ENCODE measurements at places on chromosomes 16 and 17.

DNA sequence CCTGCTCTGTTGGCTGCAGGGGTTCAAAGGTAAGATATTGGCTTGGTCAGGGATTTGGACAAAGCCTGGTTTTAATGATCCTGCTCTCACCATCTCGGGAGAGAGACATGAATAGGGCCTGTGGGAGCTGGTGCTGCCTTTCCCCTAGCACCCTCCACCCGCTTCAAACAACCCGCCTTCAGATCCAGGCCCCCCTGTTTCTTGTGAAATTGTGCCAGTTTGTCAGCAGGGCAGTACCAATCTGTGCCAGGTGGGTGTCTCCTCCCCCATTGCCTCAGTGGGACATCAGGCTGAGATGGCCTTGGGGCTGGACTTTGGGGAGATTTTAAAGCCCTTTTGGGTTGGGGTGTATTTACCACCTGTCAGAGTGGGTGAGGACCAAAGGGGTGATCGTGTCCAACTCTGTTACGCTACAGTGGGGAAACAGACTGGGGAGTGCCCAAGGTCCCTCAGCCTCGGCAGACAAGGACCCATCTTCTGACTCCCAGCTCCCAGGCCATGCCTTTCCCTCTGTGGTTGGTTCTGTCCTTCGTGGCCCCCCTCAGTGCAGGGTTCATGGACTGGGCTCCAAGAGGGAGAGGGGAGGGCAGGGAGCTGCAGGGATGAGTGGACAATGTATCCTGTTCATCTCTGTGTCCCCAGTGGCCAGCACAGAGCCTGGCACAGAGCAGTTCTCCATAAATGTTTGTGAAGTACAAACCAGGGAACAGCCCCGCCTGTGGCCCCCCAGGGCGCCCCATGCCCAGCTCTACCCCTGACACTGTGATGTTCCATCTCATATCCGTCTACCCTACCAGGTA lies 3.3 kb downstream of the ARHGAP23 start:
- no peak for DNase-seq

DNA sequence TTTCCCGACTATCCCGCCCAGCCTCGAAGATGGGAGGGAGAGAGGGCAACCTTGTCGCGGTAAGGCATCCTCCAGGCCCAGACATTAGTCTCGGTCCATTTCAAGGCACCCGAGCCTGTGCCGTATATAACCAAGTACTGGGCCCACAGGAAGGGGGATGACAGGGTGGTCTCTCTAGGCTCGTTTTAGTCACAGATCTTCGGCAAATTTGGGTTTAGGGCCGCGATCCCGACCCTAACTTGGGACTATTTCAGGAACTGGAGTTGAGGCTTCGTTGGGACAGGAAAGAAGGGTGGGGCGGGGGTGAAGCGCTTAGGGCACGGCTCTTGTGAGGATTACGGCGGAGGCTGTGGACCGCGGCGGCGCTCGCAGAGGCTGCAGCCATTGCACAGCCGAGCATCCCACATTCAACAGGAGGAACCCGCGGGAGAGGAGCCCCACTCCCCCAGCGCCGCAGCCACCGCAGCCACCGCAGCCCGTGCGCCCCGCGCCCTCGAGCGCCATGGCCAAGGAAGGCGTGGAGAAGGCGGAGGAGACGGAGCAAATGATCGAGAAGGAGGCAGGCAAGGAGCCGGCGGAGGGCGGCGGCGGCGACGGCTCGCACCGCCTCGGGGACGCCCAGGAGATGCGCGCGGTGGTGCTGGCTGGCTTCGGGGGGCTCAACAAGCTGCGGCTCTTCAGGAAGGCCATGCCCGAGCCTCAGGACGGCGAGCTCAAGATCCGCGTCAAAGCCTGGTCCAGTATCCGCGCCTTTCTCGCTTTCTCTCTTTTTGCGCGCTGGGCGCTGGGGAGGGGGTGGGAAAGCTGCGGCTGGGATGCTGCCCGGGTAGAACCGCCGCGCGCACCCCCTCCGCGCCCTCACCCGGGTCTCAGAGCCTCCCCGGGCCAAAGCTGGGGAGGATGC lies at the start of gene VAT1L:
Gene VAT1L, plus strand, starts transcription at position 384 of the 904 bp plus-strand sequence. Its CDS starts 119 bp downstream, at position 503.
- DNase-seq, result peak; percentile 13

- no peak for DNase-seq
These were observed 37.9 kb upstream of the CHMP6 start for GRCh38 chr17:80953471-80954315.

DNA sequence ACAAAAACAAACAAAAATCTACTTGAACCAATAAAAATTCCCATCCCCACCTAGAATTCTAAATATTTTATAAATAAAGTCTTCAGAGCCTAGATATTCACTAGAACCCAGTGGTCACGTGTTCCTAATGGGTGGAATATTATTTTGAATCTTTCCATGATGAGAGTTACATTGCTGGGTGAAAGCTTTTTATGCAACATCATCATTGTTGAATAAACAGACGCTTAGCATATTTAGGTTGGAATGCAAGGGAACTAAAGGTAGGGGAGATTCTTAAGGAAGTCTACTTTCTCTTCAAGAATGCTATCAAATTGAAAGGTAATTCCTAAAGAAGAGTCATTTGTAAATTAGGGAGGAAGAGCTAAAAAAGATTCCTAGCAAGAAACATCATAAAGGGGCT lies 723.1 kb downstream of the WWOX start:
- DNase-seq, result no peak

GRCh38 chr16:67284699-67285646 lies 5.6 kb downstream of the PLEKHG4 start:
- DNase-seq, result peak; percentile 81

DNA sequence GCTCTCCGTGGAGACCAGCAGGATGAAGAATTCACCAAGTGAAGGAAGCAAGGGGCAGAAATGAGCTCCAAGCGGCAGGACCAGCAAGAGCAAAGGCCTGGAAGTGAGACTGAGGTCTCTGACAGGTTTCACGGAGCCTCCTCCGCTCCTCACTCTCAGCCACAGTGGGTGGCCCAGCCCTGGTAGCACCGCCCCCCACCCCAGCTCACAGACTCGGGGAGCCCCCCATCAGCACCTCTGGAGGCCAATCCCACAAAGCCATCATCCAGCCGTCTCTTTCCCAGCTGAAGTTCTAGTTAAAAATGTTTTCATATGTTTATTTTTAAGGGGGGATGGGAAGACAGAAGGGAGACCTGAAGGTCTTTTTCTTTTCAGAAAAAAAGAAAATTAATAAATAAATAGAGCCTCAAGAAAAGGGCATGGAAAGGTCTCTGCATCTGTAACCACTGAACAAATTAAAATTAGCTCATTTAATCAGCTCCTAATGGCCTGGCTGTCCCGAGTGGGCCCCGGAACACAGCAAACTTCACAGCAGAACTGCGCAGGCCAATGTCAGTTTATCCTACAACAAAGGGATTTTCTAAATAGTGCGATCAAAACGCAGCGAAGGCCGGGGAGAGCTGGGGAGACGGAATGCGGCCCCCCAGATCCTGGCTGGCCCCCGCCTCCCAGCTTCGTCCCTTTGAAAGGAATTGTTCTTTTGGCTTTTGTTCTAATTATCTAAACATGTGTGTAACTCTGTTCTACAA lies 190.3 kb downstream of the ZNF423 start:
- DNase-seq, result no peak

DNA sequence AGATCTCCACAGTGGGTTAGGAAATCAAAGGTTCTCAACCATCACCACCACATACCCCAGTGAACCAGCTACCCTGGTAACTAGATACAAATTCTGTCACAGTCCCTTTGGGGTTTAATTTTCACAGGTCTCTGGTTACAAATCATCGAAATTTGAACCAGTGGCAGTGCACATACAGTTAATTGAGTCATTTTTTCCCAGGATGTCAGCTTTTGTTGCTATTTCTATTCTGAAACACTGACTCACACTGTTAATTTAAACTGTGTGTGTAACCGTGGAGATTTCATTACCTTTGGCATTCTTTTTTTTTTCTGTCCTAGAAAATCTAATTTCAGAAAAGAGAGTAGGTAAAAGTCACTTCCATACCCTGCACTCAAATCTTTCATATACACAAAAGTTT lies 511.5 kb downstream of the TOX3 start:
- DNase-seq, result no peak

GRCh38 chr17:38464251-38464722 lies 36.0 kb downstream of the ARHGAP23 start:
- DNase-seq, result no peak

DNA sequence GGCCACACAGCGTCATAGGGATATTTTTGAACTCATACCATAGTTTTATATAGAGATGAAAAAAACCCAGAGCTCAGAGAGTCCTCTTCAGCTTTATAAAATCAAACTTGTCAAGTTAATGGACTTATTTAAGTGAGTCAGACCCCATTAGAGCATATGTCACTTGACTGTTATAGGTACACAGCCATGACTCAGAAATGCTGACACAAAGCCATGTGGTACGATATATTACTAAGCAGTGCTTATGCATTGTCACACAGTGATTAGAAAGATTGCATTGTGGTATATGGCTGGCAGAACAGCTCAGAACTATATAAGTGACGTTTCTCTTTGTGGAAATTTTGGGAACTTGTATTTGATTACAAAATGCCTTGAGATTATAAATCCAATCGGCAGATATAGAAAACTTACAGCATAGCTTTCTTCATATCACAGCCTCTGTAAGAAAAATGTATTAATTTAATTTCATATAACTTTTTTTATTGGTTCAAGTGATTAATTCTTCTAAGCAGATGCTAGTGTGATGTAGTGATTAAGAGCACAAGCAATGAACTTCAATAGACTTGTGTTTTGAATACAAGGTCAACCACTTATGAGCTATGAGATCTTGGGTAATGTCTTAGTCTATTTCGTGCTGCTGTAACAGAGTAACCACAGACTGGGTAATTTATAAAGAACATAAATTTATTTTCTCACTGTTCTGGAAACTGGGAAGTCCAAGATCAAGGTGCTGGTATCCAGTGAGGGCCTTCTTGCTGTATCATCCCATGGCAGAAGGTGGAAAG lies 25.8 kb upstream of the GINS3 start:
- no peak for DNase-seq

All from NCI-H2081 (cell line).